ENCODE measurements at places on chromosomes 11 and 22.

DNA sequence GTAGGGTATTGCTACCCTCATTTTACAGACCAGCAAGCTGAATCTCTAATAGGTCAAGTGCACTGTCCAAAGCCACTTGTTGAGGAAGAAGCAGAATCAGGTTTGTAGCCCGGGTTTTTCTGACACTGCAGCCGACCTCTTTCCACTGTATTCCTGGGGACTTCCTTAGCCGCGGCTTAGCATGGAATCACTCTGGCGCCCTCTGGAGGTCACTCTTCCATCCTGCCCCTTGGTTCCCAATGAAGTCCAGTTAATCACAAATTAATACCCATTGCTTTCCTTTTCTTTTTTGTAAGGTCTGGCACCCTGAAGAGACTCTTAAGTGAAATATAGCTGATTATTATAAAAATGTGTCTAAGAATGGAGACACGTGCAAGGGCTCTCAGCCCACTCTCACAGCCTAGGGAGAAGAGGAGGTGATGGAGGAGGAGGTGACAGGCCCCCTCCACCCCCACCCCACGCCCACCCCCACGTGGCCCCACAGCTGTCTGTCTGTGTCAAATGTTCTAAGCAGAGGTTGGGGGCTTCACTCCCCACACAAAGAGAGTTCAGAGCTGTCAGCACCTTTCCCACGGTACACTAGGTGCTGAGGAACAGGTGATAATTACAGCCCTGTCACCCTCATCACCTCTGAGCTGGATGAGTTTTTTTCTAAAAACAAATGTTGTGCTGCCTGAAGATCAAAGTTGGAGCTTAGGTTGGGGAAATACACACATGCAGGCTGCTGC is 57.7 kb upstream of the DRD2 start:
- DNase-seq: no peak

DNA sequence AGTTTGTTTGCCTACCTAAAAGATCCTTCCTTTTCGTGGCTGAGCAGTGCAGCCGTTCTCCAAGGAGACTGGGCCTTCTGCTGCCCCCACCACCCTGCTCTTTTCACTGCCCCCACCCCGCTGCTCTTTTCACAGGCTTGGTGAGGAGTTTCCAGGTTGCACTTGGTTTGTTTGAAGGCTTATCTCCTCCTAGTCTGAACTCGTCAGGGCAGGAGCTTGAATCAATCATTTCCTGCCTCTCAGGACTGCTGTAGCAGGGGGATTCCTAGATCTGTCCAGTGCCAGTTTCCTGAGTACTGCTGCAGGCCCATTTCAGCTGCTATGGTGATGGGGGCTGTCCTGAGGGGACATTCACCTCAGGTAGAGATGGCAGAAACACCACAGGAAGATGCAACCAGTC is 10.0 kb downstream of the MED15 start:
- no peak for DNase-seq

DNA sequence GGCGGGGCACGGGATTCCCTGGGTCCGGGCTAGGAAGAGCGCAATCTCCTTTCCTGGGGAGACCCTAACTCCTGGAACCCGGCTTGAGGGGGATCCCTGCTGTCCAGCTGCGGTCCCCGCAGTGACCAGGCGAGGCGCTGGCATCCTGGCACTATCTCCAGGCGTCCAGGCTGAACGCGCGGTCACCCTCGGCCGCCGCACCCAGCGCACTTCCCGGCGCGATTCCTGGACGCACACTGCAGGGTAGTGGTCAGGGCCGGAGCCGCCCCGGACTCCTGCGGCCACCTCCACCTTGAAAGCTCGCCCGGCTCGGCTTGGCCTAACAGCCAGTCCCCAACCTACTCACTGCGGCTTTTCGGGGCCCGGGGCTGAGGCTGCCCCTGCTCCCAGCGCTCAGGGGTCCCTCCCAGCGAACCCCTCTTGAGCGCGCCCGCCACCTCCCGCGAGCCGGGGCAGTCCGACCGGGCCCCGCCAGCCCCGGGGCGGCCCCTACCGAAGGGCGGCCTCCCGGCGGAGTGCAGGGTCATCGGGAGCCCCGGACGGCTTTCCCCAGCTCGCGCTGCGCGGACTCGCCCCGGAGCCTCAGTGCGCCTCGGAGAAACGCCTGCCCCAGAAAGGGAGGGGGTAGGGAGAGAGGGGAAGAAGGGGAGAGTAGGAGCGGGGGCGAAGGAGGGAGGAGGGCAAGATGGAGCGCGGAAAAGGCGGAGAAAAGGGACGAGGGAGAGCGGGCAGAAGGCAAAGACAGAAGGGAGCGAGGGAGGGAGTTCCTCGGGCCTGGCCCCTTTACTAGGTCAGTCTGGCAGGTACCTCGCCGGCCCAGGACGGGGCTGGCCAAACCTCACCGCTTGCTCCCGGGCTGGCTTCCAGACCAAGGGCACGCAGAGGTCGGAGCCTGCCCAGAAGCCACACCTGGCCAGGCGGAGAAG is 1.0 kb downstream of the POU2AF3 start:
- DNase-seq: no peak

DNA sequence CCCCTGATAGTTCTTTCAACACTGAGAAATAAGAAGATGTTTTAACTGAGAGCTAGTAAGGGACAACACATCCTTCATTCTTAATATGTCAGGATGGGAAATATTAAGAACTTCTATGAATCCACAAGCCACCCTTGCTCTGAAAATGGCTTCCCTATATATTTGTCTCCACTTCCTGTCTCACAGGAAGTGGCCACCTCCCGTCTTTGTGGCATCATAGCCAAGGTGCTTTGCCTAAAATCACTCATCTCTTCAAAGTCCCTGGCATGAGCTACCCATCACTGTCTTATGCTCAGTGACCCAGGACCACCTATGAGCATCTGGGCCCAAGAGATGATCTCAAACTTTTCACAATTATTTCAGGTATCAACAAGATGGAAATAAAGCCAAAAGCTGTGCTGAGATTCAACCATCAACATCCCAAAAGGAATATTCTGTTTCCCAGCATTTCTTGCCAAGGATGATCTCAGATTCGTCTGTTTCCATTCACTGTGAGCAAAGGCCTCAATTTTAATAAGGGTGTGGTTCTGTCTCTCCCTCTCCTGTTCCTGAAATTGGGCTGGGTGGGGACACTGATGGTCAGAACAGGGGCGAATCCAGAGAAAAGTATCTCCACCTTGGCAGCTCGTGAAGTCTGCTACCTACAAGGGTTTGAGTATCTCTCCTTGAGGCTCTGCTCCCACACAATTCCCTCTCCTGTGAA is 493.9 kb downstream of the MN1 start:
- no peak for DNase-seq

GRCh38 chr11:46916286-46917108 is 1.9 kb downstream of the LRP4 start:
- no peak for DNase-seq
